Urothelium cell line (cell line): ENCODE measurements at places on chromosomes 5 and 9.
A peak's percentile ranks its signal among the peaks of the same experiment; 100 is the strongest.

GRCh38 chr9:127205952-127206351 lies 58.6 kb upstream of the GARNL3 start:
- DNase-seq = no peak

DNA sequence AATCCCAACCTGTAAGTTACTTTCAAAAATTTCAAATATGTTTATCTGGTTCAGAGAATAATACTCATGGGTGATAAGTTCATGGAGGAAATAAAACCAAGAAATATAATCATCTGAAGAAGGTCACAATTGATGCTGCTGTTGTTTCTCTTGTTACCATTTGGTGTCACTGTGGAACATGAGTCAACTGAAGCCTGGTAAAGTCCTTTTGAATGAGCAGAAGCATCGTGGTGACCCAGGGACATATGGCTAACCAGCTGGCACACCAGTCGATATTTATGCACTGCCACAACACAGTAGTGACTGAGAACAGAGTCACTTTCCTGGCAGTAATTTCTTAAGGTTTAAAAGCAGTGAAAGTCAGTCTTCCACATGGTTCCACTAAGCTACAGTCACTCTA lies 612.9 kb upstream of the TLE4 start:
- no peak for DNase-seq

DNA sequence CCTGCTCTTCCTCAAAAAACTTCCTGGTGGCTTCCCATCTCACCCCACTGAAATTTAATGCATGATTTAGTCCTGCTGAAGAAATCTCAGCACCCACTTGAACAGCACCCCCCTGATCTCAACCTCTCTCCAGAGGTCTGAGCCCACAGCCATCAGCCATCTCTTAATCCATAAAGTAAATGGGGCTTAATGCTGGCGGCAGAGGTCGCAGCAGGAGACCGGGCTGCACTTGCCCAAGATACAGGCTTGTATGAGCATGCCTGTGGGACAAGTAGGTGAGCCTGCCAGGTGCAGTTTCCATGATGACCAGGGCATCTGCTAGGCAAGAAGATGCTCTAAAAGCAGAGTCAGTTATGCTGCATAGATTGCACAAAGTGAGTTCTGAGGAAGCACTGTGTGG lies 52.4 kb upstream of the CTXN3 start:
- no peak for DNase-seq

GRCh38 chr5:39093352-39093751 lies 19.2 kb upstream of the RICTOR start:
- no peak for DNase-seq

DNA sequence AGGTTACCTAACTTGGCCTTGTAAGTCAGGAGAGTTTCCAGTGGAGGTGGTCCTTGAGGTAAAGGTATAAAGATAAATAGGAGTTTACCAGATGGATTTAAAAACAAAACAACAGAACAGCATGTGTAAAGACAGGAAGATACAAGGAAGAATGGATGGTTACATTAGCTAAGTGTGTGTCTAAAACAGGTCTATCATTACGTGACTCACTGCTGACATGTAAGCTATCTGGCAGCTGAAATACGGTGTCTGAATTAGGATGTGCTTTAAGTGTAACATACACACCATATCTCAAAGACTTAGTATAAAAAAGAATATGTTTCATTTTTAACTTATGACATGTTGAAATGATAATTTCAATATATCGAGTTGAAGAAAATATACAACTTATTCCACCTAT lies 405.1 kb upstream of the ADAMTSL1 start:
- no peak for DNase-seq

- no peak for DNase-seq
Measured at GRCh38 chr9:69470186-69470977, 145.4 kb downstream of the ENTREP1 start.

DNA sequence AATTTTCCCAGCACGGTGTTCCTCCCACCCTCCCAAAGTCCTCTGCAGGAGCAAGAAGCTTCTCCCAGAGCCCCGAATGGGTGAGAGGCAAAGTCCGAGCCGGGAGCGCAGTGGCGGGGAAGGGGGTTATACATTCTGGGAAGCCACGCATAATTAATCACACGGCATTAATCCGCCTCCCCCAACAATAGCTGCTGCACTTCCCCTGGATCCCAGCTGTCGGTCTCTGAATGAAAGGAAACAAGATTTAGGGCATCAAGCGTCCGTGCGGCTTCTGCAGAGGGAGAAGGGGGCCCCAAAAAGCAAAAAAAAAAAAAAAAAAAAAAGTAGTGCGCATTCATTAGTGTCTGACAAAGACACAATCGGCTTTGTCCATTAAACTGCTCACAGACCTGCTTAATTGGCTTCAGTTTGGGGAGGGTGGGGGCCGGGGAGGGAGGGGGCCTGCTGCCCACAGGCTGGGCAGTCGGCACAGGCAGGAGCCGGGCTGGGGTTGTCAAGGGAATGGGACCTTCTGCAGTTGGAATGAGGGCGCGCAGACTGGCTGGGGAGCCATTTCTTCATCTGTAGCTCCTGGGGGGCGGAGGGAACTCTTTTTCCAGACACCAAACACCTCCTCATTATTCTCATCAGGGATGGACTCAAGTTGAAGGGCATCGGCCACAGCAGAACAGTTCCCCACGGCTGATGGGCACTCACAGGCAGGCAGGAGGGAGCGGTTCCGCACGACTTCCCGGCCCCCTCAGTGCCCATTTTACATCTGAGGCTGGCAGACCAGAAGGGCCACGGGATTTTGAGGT lies 3.4 kb downstream of the NOTCH1 start:
- no peak for DNase-seq

DNA sequence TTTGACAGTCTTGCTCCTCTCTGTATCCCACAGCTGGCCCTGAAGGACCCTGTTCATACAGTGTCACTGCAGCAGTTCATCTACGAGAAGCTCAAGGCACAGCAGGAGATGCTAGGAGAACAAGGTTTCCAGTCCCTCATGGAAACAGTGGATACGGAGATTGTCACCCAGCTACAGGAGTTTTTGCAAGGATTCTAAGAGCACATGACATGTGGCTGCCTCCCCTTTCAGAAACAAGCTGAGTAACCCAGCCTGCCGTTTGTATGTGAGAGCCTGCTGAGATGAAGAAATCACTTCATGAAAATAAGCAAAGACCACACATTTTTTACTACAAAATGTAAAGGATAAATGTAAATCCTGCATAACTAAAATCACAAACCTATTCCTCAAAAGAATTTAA lies 48.5 kb downstream of the LRRC70 start:
- no peak for DNase-seq

DNA sequence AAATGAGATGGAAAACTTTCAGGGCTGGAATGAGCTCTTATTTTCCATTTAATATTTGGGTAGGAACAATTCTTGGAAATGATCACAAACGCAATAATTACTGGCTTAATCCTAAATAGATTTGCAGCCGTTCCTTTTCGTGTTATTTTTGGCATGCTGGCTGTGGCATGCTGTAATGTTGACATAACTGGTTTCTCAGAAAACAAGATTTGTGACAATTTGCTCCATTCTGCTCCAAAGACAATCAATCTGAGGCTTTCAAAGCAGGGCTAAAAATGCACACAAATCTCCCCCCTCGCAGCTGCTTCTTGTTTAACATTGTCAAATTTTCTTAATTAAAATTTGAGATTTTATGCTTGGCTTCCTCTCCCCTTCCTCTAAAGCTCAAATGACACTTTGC lies 151.2 kb downstream of the TTC39B start:
- DNase-seq = no peak

DNA sequence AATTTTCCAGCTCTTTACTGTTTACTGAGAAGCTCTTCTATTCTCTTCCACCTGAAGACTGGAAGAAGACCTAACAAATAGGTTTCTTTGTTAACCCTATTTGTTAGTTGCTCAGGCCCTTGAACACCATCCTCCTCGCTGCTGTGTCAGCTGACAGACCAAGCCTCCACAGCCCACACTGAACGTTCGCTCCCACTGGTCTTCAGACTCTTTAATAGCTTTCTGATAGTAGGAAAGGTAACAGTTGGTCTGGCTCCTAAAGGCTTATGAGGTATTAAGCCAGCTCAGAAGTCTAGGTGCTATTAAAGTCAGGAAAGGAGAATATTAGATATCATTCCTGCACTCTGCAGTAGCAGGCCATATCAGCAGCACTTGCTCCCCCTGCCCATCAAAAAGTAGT lies 23.3 kb upstream of the F2R start:
- DNase-seq = no peak

DNA sequence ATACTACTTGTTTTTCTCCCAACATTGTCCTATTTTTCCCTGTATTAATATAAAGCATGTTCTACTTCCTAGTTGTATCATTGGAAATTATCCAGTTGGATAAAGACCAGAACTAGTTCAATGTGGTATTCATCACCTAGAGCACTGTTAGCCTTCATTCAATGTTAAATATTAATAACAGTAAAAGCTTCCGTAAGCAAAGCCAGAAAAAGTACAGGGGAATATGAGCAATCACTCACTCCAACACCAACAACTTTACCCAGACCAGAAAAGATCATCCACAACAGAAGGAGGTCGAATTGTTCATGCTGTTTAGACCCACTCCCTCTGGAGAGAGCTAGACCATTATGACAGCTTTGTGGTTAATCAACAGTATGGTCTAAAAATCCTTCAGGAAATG lies 728.4 kb downstream of the MAT2B start:
- DNase-seq = no peak

- DNase-seq = no peak
Measured at GRCh38 chr5:138685193-138685745, 68.0 kb upstream of the CTNNA1 start.

- no peak for DNase-seq
Measured at GRCh38 chr9:125272697-125273096, 11.1 kb downstream of the GAPVD1 start.

- no peak for DNase-seq
Measured at GRCh38 chr9:89975630-89976029, 370.8 kb downstream of the GADD45G start.

DNA sequence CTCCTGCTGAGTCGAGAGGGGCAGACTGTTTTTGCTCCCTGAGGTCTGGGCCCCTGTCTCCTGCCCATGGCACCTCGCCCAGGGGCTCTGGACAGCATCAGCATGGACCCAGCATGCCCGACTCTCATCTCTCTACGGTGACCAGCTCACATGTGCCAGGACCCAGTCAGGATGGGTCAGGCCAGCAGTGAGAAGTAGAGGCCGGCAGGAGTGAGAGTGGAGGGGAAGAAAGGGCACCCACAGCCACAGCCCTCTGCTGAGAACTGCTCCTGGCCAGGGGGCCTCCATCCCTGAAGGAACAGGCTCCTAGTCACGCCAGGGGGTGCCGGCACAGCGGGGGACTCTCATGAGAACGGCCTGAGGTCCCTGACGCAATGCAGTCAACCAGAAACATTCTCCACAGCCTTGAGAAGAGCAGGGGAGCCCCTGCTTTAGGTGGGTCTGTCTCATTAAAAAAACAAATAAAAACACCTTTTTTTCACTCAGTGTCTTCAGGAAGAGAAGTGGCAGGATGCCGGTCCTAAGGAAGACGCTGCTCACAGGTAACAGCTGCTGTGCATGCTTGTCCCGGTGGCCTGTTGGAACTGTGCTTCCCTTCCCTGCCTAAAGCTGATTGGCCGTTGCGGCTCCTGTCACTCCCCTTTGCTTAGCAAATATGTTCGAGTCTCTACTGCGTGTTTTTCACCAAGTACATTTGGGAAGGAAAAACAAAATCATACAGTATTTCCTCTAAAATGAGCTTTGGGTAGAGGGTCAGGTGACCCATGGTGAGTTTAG lies 85.7 kb upstream of the FBXW11 start:
- no peak for DNase-seq

- no peak for DNase-seq
Measured at GRCh38 chr9:134466869-134467616, 140.8 kb downstream of the RXRA start.

DNA sequence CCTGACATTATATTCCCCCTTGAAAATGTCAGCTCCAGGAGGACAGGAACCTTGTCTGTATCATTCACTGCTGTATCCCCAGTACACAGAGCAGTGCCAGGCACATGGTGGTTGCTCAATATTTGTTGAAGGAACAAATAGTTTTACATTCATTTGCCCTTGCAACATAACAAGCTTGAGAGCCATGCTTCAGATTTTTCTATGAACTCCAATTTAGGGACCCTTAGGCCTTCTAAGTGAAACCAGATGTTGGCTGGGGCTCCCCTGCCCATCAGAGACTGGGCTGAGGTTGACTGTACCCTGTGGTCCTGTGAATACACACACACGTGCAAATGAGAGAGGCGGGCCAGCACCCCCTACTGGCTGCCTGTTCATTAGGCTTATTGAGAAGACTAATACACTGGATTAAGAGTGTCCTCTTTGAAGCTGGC lies 214.9 kb upstream of the WWC1 start:
- DNase-seq = no peak

- no peak for DNase-seq
Measured at GRCh38 chr9:97711223-97711626, 14.1 kb upstream of the XPA start.

GRCh38 chr9:82583524-82583923 lies 479.4 kb downstream of the RASEF start:
- DNase-seq = no peak

GRCh38 chr5:78719504-78720219 lies 71.1 kb upstream of the LHFPL2 start:
- DNase-seq = no peak

DNA sequence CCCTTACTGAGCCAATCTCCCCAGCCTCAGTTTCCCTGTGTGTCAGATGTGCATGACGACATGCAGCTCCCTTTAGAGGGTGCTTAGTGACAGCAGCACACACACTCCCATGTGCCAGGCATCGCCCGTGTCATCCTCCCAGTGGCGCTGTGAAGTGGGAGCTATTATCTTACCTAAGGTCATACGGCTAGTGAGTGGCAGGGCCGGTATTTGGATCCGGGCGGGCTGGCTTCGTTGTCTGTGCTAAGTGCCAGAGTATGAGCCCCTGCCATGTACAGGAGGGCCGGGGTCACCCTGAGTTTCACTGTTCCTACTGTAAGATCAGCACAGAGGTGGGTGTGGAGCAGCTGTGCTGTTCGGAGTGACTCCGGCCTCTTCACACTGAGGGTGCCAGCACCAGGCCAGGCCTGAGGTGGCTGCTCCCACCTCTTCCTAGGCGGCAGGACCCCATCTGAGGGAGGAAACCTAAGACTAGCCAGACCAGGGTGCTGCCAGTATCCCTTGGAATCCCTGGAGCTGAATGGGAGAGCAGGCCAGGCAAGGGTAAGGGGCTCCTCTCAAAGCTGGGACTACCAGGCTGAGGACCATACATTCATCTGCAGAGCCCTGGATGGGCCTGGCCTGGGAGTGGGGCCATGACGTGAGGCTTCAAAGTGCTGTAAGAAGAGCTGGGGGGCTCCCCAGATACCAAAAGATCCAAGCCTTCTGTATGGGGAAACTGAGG lies 22.5 kb downstream of the AQP7 start:
- DNase-seq = no peak

- DNase-seq = no peak
Measured at GRCh38 chr9:96459268-96460007, 9.5 kb downstream of the HABP4 start.

GRCh38 chr9:4077499-4078102 lies 222.3 kb downstream of the GLIS3 start:
- peak; percentile 55 for DNase-seq

DNA sequence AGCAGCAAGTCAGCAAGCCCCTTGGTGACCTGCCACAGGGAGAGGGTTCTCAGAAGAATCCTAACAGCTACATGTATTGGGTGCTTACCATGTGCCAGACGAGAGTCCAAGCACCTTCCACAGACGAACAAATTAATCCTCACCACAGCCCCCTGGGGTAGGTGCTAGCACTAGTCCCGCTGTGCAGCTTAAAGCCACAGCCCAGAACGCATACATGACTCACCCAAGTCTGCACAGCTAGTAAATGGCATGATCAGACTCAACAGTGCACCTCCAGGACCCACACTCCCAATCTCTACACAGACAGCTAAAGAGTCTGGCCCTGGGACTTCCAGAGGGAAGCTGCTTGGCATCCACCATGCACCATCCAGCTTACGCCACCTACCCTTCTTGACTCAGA lies 111.5 kb downstream of the PAX5 start:
- DNase-seq = peak; percentile 67

GRCh38 chr9:91714020-91714806 lies 235.8 kb downstream of the ROR2 start:
- no peak for DNase-seq
